ENCODE measurements at places on chromosomes 11 and 22.

- DNase-seq, result no peak
Measured at GRCh38 chr22:36808721-36809344, 8.0 kb downstream of the PVALB start.

GRCh38 chr11:30774496-30775232 lies 188.5 kb upstream of the MPPED2 start:
- DNase-seq, result no peak

DNA sequence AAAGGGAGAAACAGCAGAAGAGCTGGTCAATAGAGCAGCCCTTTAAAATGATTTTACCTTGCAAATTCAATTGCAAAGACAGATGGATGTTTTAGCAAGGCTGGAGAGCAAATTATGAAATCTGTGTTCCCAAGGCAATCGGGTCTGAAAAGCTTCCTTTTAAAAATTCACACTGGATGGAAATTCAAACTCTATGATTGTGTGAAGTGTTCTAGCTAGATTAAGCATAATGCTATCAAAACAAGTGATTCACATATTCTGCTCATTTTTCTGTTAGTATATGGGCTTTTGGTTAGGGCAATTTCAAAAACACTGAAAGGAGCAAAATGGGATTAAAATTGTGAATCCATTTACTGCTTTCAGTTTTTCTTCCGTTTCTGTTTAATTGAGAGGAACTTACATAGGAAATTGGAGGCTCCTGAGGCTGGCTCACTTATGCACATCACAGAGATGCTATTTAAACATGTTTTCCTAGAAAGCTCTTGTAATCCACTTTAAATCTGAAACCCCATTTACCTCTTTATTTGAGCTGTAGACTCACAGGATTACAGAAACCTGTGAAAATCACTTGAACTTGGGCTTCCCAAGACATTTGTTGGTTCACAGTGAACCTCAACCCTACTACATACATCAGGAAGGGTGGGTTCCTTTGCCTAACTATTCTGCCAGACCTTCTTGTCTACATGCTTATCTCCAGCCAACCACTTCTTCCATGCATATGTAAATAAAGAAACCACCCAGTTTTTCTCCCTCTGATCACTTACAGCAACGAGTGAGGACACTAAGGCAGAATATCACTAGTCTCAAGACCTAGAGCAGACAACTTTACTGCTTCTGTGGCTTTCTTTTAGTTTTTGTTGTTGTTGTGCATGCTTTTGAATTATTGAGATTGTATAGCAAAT lies 201.9 kb upstream of the PITPNB start:
- DNase-seq, result no peak

DNA sequence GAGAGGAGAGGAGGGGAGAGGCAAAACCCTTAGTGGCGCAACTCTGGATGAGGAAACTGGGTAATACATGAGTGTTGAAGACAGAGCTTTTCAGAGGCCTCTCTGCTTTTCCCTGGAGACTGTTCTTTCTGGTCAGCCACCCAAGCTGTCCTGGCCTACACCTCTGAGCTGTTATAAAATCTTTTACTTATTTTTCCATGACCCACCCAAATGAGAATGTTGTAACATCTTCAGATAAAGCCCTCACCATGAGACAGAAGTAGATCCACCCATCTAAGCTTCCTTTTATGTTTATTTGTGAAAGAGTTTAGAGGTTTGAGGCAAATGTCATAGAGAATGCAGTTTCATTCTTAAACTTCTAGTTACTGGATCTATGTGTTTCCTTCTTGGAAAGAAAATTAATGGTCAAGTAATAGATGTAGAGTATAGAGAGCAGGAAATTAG lies 20.3 kb upstream of the APLP2 start:
- no peak for DNase-seq

DNA sequence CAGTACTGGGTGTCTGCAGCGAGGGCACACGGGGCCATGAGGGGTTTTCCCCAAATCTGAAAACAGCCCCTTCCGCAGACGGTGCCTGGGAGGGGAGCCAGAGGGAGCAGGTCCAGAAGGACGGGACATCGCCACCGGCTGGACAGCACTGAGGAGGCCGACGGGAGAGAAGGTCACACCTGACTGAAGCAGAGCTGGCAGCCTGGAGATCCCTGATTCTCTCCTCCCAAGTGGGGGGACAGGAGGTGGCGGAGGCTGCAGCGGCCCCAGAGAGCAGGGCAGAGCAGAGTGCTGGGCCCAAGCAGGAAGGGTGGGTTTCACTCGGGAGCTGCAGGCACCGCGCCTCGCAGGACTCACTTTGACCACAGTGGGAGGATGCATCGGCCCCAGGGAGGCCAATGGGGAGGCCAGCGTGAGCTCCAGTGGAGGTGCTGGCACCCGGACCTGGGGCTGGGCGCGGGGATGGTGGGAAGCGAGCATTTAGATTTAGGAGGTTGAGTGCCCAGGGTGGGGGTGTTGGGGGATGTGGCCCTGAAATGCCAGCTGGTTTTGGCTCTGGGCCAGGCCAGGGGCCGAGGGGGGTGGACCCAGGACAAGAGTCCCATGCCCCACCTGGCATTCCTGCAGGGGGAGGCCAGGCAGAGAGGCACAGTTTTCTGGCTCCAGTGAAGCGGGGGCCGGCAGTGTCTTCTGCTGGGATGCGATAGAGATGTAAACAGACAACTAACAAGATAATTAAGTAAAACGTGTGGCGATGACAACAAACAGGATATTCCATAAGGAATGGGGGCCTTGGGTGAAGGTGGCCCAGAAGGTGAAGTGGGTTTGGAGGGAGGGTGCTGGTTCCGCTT lies 92.3 kb upstream of the FGF3 start:
- no peak for DNase-seq

GRCh38 chr22:48902001-48902869 lies 925.4 kb downstream of the BRD1 start:
- no peak for DNase-seq

- no peak for DNase-seq
Measured at GRCh38 chr11:134668796-134669195, 256.8 kb upstream of the B3GAT1 start.

- DNase-seq, result no peak
Measured at GRCh38 chr11:103608566-103608965, 427.9 kb upstream of the DDI1 start.

GRCh38 chr22:26692215-26692614 lies 34.8 kb downstream of the MIAT start:
- no peak for DNase-seq

GRCh38 chr11:86515297-86516094 lies 140.8 kb downstream of the CCDC81 start:
- DNase-seq, result no peak

DNA sequence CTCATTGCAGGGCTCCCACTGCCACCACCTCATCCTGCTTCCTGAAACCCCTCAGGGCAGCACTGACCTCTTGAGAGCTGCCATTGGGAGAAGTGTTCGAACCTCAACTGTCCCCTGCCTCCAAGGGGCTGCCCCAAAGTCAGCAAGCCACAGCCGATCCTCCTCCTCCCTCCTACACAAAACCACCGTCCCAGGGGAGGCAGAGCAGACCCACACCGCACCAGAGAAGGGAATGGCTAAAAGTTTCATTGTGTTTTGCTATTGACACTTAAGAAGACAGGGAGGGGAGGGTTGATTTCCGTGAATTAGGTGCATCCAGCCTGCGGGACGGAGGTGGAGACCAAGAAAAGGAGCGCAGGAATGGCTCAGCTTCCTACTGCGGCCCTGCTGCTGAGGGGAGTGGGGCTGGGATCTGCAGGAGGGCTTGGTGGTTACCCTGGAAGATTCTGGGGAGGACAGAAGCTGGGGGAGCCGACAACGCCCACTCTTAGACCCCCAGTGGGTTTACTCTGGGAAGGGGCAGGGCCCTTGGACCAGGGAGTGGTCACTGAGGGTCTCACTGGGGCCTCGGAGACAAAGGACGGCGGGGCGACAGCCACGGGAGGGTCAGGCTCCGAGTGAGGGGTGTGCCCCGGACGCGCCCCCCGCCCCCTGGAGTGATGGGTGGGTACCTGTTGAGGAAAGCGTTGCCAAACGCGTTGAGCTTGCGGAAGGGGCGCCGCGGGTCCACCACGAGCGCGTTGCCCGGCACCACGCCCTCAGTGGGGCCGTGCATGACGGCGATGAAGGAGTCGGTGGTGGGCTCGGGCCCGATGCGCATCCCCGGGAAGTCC lies 815 bp downstream of the EHD1 start:
- DNase-seq, result no peak

- DNase-seq, result no peak
Measured at GRCh38 chr11:65810046-65810868, 23.4 kb downstream of the OVOL1 start.

Measured in hematopoietic multipotent progenitor cell treated with erythropoietin and hydrocortisone succinate and interleukin-3 and kit ligand, for 15 days (in vitro differentiated cells).